CD4-positive, alpha-beta T cell treated with Interleukin-6 at 100 ng/mL for 8 hours (primary cell): ENCODE measurements at places on chromosomes 5 and 9.

DNA sequence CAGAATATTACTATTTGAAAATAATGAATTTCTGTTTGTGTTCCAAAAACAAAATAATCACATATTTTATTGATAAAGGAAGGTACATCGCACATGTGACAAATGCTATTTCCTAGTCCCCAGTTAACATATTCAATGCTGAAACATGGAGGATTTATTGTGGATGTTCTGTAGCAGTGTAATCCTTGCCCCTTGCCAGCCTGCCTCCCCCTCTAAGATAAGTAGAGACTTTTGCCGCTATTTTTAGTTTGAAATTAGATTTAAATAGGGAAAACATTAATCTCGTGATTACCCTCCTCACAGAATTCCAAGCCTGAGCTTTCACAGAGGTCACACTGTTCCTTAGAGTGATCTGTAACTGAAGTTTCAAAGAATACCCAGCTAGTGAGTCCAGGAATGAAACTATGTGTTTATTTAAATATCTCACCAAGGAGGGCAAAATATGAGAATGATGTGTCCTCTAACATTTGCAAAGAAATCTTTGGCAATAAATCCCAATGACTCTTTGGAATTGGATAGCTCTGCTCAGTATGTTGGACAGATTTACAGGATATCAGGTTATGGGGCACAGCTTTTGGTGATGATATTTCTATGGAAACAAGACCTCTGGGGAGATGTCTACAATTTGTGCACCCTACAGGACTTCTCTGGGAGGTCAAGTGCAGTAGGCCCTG lies 17.3 kb downstream of the CTXN3 start:
- DNase-seq, result no peak

- DNase-seq, result no peak
Observed at GRCh38 chr5:117107859-117108258, 533.2 kb upstream of the SEMA6A start.

- no peak for DNase-seq
Observed at GRCh38 chr5:74543162-74543995, 97.1 kb downstream of the ENC1 start.

- no peak for DNase-seq
Observed at GRCh38 chr5:438481-438981, 4.4 kb upstream of the EXOC3 start.

DNA sequence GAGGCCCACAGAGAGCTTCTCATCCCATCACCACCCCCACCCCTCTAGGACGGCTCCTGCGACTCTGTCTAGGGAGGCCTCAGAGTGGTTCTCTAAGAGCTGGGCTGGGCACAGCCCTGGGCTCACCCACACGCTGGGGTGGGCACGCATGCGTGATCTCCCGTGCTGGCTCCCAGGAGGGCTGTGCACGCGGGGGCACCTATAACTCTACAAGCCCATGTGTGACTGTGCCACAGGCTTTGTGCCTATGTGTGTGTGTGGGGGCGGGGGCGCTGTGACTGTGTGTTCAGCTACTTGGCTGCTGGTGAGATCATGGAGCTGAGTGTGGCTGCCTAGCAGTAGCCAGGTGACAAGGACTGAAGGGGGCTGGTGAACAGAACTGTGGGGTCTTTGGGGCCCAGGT lies 32.2 kb downstream of the NDUFA8 start:
- DNase-seq, result no peak

GRCh38 chr5:170656346-170656745 lies 127.2 kb upstream of the GABRP start:
- DNase-seq, result no peak

GRCh38 chr5:124277767-124278545 lies 468.5 kb downstream of the ZNF608 start:
- DNase-seq, result no peak

DNA sequence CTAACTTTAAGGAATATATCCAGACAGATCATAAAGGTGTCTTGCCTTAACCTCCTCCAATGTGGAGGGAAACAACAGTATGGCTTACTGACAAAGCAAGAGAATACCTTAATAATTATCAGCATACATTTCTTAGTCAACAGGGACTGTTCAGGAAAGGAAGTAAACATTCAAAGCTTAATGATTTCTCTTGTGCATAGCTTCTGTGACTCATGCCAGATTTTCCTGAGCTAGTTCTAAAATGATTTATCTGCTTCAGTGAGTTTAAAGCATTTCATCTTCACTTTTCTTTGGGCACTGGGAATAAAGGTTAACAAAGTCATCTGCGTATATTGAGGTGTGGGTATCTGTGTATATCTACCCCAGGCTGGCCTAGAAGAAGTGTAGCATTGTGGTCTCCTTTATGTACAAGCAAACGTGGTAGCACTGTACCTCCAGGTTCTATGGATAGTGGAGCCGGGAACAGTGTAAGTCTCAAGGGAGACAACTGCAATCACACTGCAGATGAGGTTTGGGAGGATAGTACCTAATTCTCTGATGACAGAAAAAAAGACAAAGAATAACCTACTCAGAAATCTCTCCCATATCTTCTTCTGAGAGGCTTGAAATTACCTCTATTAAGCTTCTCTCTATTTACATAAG lies 284.1 kb downstream of the HCN1 start:
- DNase-seq, result no peak

DNA sequence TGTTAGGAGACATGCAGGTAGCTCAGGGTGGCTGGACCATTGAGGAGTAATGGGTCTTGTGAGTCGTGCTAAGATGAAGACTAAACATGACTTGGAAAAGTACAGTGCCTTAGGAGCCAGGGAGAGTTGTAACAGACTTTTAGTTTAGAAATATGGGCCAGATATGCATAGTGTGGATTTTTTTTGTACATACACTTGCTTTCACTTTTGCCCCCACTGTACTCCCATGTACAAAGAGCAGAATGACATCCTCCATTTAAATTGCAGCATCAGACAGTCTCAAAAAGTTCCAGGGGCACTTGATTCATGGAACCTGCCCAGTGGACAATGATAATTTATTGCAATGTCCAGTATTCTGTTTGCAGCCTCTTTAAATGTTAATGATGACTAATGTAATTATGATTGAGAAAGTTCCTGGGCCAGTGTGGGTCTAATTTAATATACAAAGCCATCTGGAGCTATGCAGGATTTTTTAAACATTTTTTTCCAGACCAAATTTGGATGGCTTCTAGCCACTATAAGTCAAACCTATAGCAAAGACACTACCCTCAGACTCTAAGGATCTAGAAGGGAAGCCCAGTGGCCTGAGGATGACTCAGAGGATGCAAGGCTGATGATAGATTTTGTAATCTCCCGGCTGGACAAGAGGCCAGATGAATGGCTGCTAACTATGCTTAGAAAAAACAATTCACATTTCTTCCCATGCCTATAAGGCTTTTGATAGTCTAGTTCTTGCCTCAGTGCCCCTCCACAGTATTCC lies 80.1 kb downstream of the TRPC7 start:
- DNase-seq, result no peak

DNA sequence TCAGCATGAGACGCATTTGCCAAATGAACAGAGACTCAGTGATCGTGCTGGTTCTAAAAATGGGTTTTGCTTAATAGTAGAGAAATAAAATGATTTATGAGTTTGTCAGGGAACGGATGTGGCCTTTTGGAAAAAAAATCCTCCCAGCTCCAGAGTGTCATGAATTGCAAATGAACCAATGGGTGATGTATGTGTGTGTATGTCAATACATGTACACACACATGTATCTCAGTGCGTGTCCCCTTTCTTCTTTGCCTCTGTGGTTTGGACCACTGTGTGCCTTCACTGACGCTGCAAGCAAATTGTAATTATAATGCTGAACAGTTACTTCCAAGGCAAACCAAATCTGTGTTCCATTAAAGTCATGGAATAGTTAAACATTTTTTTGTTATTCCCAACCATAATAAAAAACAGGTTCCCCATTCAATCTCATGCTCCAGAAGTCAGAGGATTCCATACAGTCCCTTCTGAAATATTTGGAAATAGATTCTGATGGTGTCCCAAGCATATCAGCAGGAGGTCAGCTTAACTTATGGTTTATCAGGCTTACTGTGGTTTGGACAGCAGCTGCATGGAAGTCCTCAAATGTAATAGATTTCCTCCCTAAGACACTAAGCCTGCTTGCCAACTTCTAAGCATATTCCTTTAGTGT lies 630.5 kb downstream of the ACTL7B start:
- DNase-seq, result no peak

GRCh38 chr9:131398204-131398603 lies 4.3 kb downstream of the PRRC2B start:
- peak; percentile 87 for DNase-seq

GRCh38 chr5:73498057-73498992 lies at the start of gene BTF3:
Gene BTF3, plus strand, starts transcription at chr5:73498442. Its CDS starts 226 bp downstream, at chr5:73498668.
- peak; percentile 92 for DNase-seq

DNA sequence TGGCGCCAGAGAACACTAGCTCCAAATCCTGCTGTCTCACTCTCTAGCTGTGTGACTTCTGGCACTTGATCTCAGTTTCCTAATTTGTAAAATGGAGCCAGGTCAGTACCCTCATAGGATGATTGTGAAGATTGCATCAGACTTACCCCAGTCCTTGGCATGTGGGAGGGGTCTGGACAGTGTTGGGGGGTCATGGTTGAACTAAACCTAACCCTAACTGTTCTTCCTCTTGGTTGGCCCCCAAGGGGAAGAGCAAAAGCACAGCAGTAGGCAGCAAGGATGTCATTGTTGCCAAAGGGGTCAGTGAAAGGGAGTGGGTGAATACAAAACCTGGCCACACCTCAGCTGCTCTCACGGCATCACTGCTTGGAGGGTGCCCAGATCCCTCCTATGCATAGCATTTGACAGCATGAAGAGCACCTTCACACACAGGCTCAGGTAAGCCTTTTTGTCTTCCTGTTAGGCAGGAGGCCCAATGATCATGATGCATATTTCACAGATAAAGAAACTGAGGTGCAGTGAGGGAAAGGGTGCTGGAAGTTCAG lies 15.7 kb upstream of the CXCL14 start:
- DNase-seq, result no peak

- no peak for DNase-seq
Observed at GRCh38 chr9:128553728-128554127, 1.3 kb downstream of the SPTAN1 start.

- no peak for DNase-seq
Observed at GRCh38 chr5:142491270-142491669, 166.4 kb upstream of the SPRY4 start.

GRCh38 chr5:150577378-150578139 lies 62.9 kb upstream of the SYNPO start:
- DNase-seq, result no peak

- DNase-seq, result no peak
Observed at GRCh38 chr5:174311121-174311520, 265.6 kb downstream of the NSG2 start.

- DNase-seq, result no peak
Observed at GRCh38 chr9:107228496-107229039, 54.5 kb upstream of the RAD23B start.

GRCh38 chr9:93676310-93677047 lies 100.1 kb downstream of the PHF2 start:
- no peak for DNase-seq

DNA sequence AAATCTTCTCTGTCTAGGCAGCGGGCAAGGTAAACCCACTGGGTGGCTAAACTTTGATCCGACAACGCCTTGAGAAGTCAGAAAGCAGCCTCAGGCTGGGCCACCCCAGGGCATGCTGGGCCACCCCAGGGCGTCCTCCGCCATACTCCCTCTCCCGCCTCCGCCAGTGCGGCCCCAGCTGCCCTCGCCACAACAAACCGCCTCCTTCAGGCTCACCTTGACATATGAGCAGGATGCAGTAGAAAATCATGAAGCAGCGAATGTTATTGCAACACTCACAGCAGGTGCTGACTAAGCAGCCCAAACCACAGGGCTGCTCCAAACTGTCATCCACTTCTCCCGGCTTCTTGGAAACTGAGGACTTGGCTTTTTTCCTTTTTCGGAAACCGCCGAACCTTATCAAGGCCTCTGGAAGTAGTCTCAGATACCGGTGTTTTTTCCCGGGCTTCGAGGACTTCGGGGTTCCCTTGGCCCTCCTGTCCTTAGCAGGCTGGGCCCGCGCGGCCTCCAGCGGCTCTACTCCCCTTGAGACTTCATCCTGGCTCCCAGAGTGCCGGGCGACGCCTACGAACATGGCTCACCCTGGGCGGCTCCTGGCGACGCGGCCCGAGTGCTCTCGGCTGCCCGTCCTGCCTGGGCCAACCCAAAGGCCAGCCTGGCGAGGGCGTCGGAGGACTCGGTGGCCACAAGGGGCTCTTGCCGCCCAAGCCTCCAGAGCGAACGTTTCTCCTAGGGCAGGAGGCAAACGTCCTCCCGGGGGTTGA lies at the start of gene SLCO6A1:
Gene SLCO6A1 (minus strand): TSS at position 731 of the 764 bp plus-strand sequence. CDS start 157 bp downstream, at position 574.
- DNase-seq, result no peak

- DNase-seq, result no peak
Observed at GRCh38 chr5:1010181-1010510, 1.5 kb downstream of the NKD2 start.

DNA sequence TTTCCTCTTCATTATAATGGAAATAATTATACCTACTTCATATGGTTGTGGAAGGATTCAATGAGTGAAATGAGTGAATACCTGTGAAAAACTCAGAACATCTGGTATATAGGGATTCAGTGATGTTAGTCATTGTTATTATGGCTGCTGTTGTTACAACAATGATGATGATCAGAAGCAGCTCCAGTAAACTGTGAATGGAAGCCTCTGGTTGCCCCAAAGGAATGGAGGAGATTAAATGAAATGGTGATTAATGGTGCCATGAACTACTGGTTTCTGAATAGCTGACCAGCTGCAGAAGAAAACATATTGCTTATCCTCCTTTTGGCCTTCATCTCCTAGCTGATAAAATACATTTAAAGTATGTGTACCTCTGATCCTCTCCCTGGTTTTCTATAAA lies 372.0 kb downstream of the ARHGEF28 start:
- no peak for DNase-seq
